ENCODE measurements at places on chromosomes 1 and 21.
A peak's percentile ranks its signal among the peaks of the same experiment; 100 is the strongest.

- no peak for DNase-seq
These were observed 32.5 kb downstream of the WNT3A start for GRCh38 chr1:228039006-228039903.

- no peak for DNase-seq
These were observed 9.3 kb downstream of the PABPC4 start for GRCh38 chr1:39567302-39567701.

DNA sequence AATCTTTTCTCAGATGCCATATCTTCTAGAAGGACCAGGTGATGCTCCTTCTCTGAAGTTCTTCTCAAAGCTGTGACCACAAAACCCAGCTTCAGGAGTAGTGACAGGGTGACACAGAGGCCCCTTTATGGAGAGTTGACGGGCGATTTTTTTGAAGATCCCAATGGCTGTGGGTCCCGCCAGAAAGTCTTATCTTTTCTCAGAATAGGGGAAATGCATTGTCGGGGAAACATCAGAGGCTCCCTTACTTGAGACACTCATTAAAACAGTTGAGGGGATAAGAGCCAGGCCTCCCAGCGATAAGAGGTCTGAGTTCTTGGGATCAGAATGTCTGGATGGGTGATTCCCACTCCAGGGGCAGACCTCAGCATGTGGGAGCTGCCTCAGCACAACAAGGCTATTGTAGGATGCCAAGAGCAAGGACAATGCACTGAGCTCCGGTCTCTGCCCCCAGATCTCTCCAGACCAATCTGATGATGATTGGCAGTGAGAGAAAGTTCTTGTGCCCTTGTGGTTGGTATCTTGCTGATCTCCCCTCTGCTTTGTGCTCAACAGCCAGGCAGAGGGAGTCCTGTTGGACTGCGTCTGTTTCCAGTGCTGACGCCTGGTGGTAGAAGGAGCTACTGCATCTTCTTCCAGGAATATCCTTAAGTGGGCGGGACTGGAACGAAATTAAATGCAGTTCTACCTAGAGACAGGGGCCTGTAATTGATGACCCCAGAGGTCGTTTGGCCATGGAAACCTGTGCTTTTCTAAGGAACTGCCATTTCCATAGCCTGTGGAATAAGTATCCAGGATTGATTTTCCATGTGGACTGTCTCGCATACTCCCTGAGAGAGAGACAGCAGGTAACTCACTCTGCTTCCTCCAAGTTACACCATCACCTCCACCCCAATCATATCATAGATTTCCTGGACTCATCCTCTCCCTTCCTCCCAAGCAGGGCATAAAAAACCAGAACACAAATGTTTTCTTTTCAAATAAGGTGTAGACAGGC, 6.8 kb upstream of the ACKR1 start:
- peak; percentile 68 for DNase-seq

DNA sequence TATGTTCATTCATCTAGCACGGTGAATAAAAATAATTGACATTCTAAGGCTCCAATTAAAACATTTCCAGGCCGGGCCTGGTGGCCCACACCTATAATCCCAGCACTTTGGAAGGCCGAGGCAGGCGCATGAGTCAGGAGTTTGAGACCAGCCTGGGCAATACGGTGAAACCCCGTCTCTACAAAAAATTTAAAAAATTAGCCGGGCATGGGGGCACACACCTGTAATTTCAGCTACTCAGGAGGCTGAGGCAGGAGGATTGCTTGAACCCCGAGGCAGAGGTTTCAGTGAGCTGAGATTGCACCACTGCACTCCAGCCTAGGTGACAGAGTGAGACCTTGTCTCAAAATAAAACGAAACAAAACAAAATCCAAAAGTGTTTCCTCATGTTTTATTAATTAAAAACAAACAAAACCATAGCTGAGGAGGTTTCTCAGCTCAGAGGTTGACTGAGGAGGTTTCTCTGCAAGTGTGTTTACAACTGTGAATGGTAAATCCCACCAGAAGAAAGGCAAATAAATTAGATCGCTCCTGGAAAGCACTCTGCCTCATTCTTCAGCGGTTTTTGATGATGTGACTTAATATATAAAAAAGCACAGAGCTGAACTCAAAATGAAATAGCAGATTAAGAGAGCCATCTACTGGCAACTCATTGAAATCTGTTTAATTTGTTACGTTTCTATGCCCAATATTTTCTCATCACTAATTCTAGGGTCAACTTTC, 37.7 kb upstream of the ATG4C start:
- DNase-seq: peak; percentile 61

DNA sequence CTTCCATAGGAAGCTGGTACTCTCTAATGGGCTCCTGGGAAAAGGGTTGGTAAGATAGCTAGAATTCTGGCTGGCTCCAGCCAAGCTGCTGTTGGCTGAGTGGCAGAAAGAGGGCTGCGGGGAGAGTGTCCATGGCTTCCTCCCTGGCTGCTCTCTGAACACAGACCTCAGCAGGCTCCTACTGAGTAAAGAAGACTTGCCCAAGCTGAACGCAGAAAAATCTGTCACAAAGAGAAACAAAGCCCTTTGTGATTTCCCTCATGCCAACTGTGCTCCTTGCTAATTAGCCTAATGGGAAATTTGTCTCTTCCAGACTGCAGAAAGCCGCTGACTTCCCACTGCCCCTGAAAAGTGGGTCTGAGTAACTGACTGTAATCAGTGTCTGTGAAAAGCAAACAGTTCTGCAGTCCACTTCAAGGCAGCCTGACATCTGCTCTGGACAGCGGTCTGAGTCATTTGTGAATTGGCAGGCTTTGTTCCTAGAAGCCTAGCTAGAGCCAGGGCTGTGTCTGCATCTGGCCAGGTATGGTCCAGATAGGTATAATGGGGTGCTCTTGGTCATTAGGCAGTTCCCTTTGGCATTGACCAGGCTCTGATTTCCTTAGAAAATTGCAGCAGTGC, 282.8 kb downstream of the ZNF648 start:
- DNase-seq: no peak

GRCh38 chr1:76073481-76073880, 1.1 kb upstream of the ST6GALNAC3 start:
- peak; percentile 63 for DNase-seq

GRCh38 chr1:208988811-208989222, 594.7 kb upstream of the CAMK1G start:
- peak; percentile 50 for DNase-seq

GRCh38 chr1:214429951-214430770, 121.2 kb downstream of the PTPN14 start:
- DNase-seq: no peak

GRCh38 chr1:229093238-229093540, 177.7 kb upstream of the RAB4A start:
- DNase-seq: no peak

DNA sequence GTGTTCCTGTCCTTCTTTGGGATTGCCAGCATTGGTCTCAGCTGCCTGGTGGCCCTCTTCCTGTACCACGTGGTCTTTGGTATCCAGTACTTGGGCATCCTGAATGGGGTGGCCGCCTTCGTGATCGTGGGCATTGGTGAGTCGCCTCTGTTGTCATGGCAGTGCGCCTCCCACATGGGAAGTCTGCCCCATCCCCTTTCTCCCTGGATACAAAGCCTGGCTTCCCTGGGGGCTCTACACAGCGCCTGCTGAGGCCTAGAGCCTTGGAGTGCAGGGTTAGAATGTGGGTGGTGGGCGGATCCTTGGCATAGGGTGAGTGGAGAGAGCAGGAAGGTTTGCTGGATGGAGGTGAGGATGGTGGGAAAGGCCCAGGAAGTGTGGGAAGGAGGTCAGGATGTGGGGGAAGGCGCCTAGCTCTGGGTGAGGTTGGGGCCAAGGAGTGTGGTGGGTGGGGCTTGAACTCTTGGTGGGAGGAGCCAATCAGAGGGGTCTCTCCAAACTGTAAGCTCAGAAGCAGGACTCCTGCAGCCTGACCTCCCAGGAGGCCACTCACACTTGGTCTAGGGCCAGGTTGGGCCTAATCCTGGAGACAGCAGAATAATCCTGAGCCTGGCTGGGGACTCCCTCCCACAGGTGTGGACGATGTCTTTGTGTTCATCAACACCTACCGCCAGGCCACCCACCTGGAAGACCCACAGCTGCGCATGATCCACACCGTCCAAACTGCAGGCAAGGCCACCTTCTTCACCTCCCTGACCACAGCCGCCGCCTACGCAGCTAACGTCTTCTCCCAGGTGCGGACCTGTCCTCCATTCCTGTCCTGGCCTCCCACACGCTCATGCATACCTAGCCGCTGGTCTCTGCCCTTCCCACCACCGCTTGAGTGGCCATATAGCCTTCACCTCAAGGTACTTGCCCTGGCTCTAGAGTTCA, 36.7 kb downstream of the DISP3 start:
- no peak for DNase-seq

DNA sequence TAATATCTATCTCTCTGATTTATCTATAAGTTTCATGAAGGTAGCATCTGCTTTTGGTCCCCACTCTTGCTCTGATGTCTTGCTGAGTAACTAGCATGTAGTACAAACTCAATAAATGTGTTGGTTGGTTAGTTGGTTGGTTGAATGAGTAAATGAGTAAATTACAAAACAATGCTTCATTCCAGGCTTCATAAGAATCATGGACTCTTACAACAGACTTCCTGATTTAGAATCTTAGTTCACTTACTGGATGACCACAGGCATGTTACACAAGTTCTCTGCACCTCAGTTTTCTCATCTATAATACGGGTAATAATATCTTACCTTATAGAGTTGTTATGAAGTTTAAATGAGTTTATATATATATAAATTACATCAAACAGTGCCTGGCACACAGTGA, 98.6 kb downstream of the ZNF281 start:
- no peak for DNase-seq

- no peak for DNase-seq
These were observed 74.8 kb downstream of the WDR3 start for GRCh38 chr1:118004312-118004711.

GRCh38 chr1:38527373-38527966, 332.1 kb downstream of the RRAGC start:
- DNase-seq: no peak

DNA sequence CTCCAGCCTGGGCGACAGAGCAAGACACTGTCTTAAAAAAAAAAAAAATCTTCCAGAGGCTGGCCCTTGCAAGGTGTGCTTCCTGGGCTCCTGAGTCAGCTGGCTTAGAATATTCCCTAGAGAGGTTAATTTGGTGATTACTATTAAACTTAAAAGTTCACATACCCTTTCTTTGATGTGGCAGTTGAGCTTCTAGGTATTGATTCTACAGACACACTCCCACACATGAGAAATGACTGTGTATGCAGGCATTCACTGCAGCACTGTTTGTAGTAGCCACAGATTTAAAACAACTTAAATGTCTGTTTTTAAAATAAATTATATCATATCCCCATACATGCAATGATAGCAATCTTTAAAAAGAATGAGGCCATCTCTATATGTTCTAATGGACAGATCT, 93.4 kb downstream of the GDAP2 start:
- DNase-seq: no peak

DNA sequence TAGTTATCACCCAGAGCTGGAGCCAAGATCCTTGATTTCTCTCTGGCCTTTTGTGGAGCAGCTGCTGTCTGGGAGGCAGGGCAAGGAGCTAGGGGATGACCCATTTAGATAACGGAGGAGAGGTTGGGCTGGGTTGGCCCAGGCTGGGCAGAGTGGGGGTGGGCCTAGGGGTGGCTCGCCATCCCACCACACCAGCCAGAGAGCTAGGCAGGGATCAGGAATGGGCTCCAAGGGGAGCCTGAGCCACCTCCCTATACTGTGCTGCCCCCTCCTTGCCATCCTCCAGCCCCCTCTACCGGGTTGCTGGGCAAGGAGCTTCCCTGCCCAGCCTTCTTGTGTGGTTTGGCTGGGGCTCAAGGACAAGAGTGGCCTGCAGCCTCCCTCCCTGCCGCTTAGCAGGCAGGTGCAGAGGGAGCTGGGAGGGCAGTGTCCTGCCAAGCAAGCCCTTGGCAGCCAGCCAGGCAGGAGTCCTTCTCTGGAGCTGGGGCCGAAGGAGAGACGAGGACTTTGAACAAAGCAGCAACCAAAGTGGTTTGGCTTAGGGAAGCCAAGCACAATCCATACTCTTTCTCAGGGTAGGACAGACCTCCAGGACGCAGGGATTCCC, 4.1 kb downstream of the NUAK2 start:
- DNase-seq: peak; percentile 62

DNA sequence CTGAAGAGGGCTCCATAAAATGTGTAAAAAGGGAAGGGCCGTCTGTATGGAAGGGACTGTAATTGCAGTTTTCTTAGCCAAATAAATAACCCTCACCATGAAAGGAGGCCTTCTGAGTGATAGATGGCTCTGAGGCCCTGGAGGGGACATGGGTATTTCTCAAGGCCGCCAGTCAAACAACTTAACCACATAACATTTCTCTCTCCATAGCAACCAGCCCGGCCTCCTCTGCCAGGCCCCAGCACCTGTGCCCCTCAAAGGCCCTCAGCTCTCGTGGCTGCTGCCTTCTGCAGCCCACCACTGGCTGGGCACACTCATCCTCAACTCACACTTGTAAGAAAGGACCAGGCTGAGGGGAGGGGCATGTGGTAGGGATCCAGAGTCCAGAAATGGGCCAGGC, 57.0 kb upstream of the GJB5 start:
- no peak for DNase-seq

DNA sequence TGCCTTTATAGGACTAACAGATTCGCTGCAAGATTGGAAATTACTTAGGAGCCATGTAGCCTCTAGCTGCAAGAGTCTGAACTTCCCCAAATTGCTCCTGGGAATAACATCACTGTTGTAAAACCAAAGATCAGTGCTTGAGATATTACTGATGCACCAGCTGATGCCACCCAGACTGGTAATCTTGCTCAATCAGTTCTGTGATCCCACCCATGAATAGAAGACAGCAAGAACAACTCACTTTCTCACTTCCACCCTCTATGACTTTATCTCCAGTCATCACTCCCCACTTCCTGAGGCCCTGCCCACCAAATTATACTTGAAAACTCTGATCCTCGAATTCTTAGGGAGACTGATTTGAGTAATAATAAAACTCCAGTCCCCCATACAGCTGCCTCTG, 1011.1 kb downstream of the PLA2G4A start:
- no peak for DNase-seq

GRCh38 chr1:100476735-100477290, 61.1 kb upstream of the GPR88 start:
- DNase-seq: no peak

DNA sequence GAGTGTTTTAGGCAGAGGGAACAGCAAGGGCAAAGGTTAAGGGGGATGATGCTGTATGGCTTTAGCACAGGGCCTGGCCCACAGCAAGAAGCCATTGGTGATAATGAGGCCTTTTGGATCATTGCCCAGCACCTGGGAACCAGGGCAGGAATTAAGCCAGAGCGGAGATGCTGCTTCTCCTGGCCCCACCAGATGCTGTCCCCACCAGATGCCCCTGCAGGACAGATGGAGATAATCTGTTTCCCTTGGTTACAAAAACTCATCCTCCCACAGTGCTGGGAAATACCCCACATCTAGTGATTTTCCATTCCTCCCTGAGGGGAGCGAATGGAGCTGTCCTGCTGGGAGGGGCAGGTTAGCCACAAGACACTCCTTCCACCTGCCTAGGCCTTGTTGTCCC, 18.8 kb downstream of the OPRD1 start:
- no peak for DNase-seq

Measured in lung microvascular endothelial cell (primary cell).